Activated T-cell treated with anti-CD3 and anti-CD28 coated beads for 24 hours (primary cell): ENCODE measurements at places on chromosomes 6 and 20.

DNA sequence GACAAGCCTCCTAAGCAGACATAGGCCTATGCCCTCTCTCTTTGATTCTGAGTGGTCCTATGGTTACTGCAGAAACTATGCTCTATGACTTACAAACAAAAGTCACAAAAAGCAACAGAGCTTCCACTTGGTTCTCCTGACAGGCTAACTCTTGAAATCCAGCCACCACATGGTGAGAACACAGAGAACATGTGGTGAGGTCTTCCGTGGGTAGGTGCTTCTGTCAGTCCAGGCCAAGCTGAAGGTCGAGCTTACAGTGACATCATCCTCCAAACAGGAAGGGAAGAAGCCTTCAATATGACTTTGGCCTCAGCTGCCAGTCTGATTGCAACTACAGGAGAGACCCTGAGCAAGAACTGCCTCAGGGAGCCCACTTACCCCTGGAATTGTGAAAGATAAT, 265.5 kb downstream of the TBX18 start:
- no peak for DNase-seq

DNA sequence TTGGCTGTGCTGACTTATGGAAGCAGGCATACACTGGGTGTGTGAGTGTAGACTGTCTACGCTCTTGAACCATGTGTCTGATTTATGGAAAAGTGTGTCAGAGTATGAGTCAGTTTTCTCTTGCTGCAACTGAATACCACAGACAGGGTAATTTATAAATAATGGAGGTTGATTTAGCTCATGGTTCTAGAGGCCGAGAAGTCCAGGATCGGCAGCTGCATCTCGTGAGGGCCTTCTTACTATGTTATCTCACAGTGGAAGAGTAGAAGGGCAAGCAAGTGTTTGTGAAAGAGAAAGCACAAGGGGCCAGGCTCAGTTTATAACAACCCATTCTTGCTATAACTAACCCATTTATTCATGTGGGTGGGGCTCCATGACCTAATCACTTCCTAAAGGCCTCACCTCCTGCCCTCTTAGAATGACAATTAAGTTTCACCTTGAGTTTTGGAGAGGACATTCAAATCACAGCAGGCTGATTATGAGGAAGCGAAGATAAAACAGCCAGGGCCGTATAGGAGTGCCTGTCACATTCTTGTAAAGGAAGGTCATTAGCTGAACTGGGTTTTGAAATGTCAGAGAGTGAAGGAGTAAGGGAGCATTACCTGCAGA, 6.7 kb downstream of the GPR31 start:
- no peak for DNase-seq

DNA sequence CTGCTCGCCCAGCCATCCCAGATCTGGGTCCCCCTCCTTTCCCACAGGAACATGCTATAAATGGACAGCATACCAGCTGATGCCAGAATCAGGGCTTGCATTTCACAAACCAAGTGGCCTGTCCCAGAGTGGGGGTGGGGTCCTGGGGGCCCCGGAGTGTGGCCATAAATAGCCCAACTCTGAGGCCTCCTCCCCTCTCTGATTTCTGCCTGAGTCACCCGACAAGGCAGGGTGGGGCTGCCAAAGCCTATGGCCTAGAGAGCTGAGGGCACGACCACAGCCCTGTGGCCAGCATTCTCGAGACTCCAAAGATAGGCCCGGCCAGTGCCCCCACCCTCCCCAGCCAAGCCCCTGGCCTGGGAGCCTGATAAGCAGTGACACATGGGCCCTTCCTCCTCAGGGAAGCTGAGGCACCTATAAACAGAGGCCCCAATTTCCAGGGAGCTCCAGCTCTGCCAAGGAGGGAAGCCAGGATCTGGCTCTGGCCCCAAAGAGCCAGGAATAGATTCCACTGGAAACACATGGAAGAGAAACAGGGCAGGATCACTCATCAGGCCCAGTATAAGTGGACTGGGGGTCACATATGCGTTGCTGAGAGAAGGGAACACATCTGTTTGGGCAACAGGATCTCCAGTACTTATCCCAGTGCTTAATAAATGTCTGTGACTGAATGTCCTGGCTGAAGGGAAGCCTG, 20.3 kb downstream of the SNTA1 start:
- no peak for DNase-seq

DNA sequence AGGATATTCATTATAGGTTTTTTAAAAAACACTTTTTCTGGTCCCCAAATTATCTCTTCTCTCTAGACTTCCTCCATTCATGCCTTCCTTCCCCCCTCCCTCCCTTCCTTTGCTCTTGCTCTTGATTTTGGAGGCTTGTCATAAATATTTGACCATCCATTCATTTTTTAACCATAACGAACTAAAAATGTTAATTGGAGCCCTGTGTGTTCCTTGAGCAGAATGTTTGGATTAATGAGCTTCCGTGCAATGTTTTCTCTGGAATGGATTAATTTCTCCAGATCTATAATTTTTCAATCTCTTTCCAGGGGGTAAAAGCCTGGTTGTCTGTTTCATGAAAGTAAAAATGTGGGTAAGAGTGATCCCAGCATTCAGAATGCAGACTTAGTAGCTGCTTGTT, 155.5 kb downstream of the ESR1 start:
- DNase-seq, result no peak

DNA sequence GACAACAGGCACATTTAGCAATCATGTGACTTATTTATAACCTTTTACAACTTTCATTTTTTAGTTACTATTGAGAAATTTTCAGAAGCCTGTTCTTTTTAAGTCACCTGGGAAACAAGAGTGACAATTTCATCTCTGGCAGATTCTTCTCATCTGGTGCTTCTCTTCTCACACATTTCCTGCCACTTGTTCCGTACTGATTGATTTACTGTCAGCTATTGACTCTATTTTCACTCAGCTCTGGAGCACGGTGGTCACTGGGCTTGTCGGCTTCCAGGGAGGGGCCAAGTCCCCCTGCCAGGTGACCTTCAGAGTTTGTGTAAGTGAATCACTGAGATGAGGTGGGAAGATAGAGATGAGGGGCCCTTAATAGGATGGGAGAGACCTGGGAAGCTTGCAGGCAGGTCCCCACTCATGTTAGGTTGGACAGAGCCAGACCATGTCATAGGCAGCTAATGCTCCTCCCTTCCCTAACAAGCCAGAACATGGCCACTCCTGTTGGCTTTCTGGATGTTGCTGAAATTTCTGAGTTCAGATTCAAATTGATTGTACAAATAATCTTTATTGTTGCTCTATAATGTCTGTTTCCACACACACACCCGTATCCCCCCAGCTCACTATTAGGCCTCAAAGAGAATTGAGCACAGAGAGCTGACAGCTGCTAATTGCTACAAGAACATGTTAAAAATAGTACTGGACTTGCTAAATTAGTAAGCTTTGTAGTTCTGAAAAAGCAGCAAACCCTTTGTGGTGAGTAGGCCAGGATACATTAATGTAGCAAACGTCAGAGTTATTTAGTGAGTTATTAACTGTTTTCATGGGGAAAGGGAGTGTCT, 13.3 kb downstream of the DUSP22 start:
- no peak for DNase-seq

GRCh38 chr6:14241255-14242070, 123.9 kb downstream of the CD83 start:
- DNase-seq, result no peak

GRCh38 chr6:162173466-162173865, 554.1 kb downstream of the PRKN start:
- DNase-seq, result no peak

- no peak for DNase-seq
Measured at GRCh38 chr6:51024126-51024525, 205.5 kb downstream of the TFAP2B start.

DNA sequence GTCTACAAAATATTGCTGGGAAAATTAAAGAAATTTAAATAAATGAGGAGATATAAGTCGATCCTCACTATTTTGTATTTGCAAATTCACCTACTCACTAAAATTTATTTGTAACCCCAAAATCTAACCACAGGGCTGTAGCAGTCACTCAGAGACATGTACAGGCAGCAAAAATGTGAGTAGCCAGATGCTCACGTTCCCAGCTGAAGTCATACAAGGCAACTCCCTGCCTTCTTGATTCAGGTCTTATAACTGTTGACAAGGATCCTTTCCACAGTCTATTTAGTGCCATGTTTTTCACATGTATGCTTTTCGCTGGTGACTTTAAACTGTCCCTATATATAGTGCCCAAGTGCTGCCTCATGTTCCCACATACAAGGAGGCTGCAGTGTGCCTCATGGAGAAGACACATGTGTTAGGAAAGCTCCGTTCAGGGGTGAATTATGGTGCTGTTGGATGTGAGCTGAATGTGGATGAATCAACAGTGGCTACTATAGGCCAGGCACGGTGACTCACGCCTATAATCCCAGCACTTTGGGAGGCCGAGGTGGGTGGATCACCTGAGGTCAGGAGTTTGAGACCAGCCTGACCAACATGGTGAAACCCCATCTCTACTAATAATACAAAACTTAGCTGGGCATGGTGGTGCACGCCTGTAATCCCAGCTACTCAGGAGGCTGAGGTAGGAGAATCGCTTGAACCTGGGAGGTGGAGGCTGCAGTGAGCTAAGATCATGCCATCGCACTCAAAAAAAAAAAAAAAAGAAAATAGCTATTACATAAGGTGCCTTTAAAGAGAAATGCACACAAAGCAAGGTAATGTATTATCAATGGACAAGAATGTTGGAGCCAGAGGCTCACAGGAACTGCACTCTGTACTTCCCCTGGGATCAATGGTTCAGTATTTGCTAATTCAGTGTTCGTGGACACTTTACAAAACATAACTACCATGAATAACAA, 55.3 kb downstream of the STK35 start:
- DNase-seq, result no peak

DNA sequence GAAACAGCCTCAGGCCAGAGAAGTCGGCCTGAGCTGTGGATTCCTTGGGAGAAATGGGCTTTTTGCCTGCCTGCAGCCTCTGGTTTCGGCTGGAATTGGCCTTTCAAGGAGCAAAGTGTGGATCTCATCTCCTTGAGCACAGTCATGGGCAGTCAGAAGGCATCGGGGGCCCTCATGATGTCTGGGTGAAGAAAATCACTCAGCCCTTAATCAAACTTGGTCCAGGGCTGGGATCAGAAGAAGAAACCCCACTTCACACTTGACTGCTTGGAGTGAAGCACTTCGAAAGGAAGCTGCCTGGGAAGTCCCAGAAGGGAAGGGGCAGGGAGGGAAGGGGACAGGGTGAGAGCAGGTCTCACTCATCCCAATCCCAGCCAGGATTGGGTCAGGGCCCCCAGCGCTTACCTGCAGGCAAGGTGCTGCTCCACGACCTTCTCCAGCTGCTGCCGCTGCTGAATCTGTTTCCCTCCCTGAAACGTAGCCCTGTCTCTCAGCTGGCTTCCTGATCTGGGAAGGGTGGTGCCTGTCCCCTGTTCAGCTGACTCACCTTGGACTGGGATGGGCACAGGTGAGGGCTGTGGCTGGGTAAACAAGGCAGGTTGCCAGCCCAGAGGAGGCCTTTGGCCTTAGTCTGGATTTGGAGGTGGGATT, at the start of gene SDCBP2:
SDCBP2 (minus strand) TSS at position 460 of the 651 bp plus-strand sequence. CDS start 8,723 bp downstream, outside the sequence.
- DNase-seq, result no peak

DNA sequence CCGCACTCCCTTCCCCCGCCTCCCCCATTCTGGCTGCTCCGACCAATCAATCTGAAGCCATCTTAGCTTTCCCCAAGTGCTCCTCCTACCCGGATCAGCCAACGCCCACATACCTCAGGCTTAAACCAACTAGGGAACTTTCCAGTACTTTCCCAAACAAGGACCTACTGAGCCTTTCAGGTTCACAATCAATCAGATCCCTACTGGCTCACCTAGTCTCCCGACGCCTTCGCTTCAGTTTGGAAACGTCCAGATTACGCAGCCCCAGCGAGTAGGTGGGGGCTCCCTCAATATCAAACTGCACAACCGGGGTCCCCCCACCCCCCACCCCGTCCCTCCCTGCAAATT, 432 bp downstream of the HSPA1L start:
- DNase-seq, result peak; percentile 56

- no peak for DNase-seq
Measured at GRCh38 chr20:40691566-40692239, 2.7 kb upstream of the MAFB start.

DNA sequence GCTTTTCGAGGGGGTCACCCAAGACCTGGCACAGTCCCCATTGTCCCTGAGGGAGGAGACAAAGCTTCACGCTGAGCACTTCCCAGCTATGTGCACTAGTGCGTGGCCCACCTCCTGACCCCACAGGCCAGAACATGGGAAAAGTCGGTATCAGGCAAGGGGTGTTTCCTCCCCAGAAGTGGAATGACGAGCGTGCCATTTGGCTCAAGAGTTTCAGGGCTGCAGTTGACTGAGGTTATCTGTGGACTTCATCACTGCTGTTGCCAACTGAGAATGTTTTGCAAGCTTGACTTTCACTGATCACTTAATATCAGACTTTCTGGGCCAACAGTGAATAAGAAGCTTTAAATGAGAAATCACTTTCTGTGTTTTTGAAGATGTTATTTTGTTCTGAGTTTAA, 137.0 kb upstream of the AFDN start:
- DNase-seq, result no peak

- no peak for DNase-seq
Measured at GRCh38 chr6:154969796-154970195, 25.3 kb upstream of the TIAM2 start.

DNA sequence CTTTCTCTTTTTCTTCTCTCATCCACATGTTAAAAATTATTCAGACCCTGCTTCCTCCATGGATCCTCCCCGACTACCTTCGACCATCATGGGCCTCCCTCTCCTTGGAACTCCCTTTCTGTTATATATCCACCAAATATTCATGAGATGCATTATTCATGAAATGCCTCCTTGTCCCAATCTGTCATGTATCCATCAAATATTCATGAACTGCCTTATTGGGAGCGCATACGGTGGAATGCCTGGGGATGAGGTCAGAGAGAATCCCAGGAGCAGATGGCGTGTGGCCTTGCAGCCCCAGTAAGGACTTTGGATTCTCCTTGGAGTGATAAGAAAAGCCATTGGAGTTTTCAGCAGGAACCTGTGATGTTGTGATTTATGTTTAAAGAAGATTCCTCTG, 97.0 kb downstream of the NRN1 start:
- DNase-seq, result no peak

DNA sequence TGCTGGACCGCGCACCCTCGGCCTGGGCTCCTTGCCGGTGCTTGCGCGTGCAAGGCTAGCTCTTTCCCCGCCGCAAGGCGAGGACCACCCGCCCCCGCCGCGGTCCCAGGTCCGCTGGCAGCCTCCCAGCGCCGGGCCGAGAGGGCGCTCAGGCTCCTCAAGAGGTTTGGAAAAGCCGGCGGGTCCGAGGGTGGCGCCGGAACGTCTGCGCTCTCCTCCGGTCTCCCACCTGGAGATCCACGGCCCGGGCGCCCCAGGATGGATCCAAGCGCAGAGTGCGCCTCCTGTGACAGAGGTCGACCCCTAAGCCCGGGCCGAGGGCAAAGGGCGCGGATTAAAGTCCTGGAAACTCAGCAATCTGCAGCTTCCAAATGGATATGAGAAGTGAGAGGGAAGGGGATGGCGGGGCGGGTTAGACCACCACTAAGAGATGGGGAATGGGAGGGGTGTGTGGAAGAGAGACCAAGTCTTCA, 575 bp upstream of the MICAL1 start:
- DNase-seq, result no peak

DNA sequence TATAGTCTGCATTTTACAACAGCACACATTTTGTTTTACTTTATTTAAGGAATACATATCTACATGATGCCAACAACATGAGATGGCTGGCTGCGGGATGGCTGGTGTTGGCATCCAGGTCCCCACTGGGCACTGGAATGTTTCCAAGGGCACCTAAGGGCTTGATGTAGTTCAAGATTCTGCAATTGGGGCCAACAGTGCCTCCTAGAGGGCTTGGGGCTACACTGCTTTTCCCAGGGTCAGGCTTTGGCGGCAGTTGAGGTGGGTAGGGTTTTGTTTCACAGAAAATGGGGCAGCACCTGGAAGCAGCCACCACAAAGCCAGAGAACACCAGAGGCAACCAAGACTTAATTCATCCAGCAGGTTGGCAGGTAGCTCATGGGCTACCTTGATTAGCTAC, 202.2 kb upstream of the PRND start:
- DNase-seq, result no peak
